ENCODE measurements at places on chromosomes 5 and 9.

GRCh38 chr5:177477701-177478477 lies 4.5 kb upstream of the DBN1 start:
- no peak for DNase-seq

- DNase-seq = no peak
Measured at GRCh38 chr9:17993024-17993423, 414.2 kb downstream of the SH3GL2 start.

DNA sequence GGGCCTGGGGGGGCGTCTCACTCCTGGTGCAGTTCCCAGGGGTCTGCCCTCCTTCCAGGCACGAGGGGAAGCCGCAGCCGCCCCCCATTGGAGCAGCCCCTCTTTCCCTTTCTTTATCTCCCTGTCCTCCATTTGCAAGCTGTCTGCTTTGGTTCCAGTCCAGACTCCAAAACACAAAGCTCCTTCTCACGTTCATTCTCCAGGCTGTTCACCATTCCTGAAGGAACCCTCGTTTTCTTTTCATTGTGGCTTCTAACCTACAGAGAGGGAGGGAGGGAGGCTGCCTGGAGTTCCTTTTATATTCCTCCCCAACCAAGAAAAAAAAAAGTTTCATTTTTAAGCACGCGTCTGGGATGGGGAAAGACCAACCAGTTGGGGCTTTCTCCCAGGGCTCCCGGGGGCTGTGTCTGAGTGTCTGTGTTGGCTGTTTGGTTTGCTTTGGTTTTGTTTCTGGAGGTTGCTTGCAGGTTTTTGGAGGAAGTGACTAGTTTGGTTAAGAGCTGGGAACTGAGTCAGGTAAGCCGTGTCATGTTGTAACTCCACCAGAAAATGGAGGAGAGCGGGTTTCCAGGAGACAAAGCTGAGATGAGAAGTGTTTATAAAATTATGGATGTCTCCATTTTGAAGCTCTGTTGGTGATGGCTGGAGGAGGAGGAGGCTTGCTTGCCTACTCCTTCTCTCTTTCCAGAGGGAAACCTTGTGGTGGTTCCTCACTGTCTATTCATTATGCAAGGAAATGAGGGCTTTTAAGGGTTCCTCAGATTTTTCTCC lies 1.6 kb downstream of the ZNF462 start:
- DNase-seq = no peak

DNA sequence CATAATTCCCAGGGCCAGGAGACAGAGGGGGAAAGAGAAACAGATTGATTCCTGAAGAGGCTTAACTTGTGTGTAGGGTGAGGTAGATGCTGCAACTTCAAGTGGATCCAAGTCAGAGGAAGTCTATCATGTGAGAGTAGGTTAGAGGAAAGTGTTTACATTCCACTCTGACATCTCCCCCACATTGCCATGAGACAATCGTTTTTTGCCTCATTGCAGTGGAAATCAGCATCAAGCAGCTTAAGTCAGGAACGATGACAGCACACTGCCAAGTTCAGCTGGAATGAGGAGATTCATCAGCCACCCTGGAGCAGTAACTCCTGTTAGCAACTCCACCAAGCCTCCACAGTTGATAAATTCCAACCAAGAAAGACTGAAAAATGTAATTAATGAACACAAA lies 689.7 kb upstream of the MEF2C start:
- DNase-seq = no peak

DNA sequence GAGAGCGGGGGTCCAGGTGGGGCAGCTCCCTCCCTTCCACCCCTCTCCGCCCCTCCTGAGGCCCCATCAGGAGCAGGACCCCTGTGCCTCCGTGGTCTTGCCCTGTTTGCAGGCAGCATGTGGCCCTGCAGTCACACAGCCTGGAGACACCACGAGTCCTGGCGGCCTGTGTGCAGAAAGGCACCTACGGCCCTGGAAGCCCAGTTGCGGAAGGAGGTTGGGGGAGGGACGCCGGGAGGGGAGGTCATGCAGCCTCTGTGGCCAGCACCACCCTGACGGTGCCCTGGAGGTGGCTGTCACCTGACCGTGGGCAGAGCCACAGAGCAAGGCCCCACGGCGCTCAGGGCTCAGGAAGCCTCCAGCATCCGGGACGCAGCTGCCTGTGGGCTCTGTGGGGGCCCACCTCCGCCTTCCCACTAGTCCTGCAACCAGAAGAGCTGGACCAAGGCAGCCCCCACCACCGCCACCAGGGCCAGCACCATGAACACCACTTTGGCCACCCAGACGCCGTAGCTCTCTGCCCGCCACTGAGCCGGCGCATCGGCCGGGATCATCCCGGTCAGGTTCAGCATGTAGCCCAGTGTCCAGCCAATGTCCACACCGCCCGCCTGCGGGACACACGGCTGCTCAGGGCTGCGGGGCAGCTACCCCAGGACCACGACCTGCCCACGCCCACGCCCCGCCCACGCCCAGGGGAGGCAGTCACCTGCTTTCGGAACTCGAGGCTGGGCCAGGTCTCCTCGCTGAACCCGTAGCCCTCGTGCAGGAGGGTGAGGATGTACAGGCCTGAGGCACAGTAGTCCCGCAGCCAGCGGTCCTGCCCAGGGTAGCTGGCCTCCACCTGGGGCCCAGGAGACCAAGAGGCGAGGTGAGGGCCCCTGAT lies 6.4 kb downstream of the ENTPD8 start:
- DNase-seq = no peak

DNA sequence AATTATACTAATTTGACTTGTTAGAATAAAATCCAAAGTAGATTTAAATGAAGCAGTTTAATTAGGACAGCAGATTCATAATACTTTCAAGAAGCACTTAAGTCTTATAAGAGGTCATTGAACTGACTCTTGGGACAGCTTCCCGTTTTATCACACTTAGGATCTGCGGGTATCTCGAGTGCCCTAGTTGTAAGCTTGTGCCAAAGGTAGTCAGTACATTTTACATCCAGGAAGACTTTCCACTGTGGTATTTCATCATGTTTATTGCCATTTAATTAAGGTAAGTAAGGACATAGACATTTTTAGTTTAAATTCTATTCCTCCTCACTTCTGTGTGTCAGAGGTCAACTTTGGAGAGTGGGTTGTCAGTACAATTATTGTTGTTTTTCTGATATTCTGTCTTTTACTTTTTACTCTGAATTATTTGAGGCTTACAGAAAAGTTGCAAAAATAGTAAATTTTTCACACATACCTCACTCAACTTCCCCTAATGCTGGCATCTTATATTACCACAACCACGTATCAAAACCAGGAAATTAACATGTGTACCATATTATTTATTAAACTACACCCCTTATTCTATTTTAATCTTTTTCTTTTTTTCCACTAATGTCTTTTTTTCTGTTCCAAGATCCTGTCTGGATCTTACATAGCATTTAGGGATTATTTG lies 7.5 kb upstream of the ZNF367 start:
- no peak for DNase-seq

GRCh38 chr5:54630738-54631359 lies 113.3 kb downstream of the SNX18 start:
- no peak for DNase-seq

GRCh38 chr5:39213447-39214207 lies 5.7 kb downstream of the FYB1 start:
- DNase-seq = peak; percentile 57

DNA sequence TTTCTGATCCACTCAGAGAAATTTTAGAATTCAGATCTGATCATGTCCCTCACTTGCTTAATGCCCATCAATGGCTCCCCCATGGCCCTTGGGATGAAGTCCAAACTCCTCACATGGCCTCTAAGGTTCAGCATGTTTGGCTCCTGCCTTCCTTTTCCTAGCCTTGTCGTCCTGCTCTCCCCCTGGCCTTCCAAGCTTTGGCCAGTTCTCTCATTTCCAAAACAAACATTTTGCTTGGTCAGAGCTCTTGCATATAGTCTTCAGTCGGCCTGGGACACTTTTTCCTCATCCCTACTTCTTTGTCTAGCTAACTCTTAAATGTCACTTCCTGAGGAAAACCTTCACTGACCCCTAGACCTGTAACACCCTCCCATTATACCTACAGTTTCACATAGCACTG lies 37.1 kb upstream of the PPP3R2 start:
- no peak for DNase-seq

DNA sequence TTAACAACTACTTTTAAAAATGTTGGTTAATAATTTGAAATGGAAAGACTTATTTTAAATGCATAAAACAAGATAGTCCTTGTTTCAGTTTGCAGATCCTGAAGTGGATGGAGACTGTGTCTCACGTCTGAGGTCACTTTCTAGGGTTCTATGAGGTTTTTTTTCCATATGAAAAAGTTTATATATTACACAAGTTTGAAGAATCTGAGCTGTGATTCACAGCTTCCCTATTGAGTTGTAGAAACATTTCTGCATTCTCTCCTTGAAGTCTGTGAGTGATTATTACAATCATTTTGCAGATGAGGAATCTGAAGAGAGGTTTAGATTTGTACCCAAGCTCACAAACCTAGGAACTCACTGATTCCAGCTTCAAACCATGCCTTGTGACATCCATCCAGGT lies 442.5 kb upstream of the KLF4 start:
- no peak for DNase-seq

DNA sequence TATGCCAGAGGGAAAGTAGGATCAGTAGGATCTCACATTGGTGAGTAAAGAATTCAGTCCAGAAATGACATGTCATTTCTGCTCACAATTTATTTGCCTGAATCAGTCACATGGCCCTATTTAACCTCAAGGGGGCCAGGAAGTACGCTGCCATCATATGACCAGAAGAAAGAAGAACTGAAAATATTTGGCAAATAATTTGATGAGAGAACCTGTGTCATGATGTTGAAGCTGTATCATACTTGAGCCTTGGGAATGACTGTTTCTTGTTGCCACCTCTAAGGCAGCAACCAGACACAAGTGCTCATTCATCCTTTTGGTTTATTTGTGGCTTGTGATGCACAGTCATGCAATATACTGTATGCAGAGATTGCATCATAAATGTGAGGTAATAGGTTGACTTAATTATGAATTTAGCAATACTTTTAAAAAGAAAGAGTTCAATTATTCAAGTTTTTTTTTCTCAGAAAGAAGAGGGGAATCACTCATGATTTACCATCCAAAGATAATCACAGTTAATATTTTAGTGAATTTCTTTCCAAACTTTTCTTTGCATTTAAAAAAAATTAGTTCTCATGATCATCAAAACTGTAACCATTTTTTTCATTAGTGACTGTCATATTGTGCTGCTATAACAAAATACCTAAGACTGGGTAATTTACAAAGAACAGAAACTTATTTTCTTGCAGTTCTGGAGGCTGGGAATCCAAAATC lies 8.2 kb upstream of the ZFYVE16 start:
- no peak for DNase-seq

DNA sequence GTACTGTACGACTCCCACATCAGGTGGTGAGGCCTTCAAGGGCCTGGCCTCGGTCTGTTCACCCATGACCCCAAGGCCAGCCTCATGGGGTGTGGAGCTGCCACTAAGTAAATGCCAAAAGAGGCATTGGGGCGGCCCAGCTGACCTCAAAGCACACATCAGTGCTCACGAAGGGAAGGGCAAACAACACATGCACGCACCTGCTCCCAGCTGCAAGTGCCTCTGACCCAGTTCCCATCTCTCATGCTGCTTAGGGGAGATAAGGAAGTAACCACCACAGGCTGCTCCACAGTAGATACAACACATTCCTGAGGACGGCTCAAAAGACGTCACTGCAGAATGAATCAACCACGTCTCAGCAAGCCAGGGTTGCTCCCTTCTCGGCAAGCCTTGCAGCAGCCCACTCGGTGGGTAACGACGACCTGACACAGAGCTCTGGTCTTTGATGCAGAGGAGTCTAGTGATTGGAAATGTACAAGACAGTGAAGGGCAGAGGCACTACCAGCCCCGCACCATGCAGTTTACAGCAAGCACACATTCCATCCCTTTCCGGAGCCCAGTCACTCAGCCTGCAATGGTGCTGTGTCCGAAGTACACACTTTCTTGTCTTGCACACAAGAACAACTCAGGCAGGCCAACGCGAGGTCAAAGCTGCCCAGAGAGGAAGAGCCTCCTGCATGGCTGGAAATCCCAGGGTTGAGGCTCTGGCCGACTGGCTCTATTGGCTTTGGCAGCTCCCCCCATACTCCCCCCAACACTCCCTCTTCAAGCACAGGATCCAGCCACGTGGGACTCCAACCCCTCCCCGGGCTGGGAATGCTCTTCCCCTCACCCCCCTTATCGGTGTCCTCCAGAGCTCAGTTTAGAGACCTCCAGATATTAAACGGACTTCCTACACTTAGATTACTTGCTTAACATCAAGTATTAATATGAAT lies 31.8 kb downstream of the FABP6 start:
- no peak for DNase-seq
